Stimulated activated CD8-positive, alpha-beta memory T cell treated with anti-CD3 and anti-CD28 coated beads, Interleukin-4, amount 100 ng/mL, for 4 hours (primary cell): ENCODE measurements at places on chromosomes 2 and 18.

- DNase-seq: no peak
These were observed 92.1 kb downstream of the SH3BP4 start for GRCh38 chr2:235043762-235044500.

GRCh38 chr2:50343150-50343830 lies 688.6 kb downstream of the NRXN1 start:
- no peak for DNase-seq

DNA sequence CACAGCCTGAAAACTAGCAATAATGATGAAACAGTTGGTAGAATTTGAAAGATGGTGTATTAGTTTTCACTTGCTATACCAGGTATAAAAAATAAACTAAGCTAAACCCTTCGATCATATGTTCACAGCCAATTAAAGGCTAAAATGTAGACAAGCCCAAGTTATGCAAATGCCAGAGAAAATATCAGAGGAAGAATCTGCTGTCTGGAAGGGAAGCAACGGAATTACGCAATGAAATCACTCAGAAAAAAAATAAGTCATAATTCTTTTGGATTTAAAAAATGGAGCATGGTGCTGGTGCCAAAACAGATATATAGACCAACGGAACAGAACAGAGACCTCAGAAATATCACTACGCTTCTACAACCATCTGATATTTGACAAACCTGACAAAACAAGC lies 108.3 kb downstream of the ARL4C start:
- no peak for DNase-seq

GRCh38 chr2:8532438-8532837 lies 149.4 kb upstream of the ID2 start:
- no peak for DNase-seq

DNA sequence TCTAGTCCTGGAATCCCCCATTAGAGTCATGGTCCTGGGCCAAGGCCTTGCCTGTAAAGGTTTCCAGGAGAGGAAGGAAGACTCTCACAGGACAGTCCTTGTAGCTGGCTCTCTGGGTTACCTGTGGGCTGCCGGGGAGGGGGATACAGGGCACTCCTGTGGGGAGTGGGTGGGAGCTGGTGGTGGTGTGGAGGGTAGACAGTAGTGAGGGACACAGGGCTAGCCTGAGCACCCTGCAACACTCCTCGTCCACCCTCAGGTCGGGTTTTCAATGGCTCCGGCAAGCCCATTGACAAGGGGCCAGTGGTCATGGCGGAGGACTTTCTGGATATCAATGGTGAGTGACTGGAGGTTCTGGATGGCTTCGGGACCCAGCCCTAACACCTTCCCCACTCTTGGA lies 19.7 kb upstream of the ANKRD53 start:
- DNase-seq: no peak

DNA sequence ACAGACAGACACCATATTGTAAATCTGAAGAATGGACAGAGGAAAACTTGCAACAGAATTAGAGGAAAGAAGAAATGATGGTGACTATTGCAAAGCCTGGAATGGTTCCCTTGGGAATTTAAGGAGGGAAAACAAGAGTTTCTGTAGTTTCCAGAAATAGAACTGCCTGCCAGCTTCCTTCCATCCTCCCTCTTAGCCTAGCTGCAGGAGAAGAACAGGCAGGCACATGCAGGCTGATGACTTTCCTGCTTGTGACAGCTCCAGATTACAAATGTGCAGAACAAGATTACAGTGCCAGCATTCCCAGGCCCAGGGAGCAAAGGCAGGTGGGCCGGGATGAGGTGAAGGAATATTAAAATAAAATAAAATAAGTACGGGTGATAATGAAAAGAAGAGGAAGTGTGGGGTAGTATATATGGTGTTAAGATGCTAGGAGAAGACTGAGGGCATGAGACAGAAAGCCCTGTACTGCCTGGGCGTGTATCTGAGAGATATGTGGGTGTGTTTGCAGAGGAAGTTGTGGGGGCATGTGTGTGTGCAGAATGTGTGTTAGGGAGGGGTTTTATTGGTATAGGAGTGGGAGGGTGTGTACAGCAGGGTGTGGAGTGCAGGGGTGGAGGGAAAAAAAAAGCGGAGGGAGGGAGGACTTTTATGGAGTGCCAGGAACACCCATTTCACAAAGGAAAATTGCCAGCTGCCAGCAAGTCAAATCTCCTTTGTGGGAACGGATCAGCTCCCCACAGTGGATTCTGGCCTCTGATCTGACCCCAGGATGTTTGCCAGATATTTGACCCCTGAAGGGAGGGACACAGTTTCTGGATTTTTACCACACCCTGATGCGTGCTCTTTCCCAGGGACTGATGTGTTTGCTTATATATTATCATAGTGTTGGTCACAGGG lies 43.9 kb upstream of the NEMP2 start:
- no peak for DNase-seq

GRCh38 chr18:78583739-78584458 lies 395.7 kb upstream of the SALL3 start:
- no peak for DNase-seq

DNA sequence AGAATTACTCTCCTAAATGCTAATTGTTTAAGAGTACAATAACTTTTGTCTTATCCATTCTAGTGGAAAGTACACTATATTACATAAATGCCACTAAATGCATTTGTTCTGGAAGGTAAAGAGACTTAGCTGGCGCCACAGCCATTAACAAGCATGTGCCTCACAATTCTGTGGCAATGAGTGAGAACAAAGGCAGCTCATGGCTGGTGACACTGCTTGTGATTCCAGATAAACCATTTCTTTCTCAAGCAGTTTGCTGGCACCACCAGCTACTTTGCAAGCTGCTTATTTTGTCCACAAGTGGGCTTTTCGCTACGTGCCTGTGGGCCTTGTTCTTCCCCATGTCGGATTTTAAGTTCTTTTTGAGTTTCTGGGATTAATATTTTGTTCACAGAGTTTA lies 147.6 kb upstream of the SMAD7 start:
- no peak for DNase-seq

GRCh38 chr18:1849386-1849785 lies 721.9 kb downstream of the METTL4 start:
- no peak for DNase-seq

GRCh38 chr2:134919341-134920210 lies 954 bp downstream of the CCNT2 start:
- DNase-seq: peak; percentile 12

GRCh38 chr2:216210701-216211540 lies 101.8 kb downstream of the XRCC5 start:
- DNase-seq: no peak

DNA sequence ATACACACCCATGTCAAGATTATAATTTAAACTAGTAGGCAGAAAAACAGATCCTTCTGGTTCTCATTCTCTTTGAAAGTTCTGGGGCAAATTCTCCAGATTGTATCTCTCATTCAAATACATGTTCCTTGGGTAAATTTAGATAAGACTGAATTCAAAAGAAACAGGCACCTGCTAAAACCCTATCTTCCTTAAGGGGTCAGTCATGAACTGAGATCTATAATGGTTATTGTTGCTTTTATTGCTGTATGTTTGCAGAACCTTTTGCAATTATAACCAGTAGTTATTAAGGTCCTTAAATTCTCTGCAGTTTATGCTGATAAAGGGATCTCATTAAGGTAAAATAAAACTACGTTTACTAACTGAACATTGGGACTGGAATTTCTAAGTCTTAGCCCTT lies 83.5 kb downstream of the MYO5B start:
- DNase-seq: no peak

DNA sequence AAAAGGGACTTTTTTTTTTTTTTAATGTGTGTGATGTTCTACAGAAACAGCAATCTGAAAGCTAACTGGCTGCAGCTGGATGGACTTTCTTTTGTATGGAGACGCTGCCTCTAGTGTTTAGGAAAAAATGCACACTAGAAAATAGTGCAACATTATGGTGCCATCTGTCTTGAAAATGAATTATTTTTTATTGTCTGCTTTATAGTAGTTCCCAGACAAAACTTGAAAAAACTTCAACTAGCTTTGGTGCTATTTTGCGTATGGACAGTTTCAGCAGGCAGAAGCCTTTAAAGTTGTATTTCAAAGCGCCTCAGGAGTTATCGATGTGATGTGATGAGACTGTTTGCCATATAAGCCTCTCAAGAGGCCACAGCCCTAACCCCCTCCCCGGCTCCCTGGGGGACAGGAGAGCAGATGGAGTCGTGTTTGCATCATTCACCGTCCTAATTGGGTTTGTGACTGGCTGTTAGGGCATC lies 86.9 kb downstream of the LTBP1 start:
- DNase-seq: no peak

GRCh38 chr2:116716038-116716437 lies 1098.5 kb upstream of the DDX18 start:
- DNase-seq: no peak

DNA sequence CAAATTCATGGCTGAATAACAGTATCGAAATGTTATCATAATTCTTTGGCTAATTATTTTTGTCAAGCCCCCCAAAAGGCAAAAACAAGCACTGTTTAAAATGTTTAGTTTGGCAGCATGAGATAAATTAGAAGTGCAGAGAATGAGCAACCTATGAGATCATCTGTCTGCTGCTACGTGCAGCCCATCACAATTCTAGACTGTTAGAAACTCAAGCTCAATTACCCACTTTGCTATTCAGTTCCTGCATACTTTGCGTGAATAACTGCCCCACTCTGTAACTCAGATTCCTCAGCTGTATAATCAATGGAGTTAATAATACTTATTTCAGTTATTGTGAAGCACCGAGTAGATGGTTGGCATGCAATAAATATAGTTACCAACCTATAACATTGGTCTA lies 1181.9 kb downstream of the DPP10 start:
- no peak for DNase-seq

- DNase-seq: no peak
These were observed 1.3 kb downstream of the RASGRP3 start for GRCh38 chr2:33477473-33478468.

DNA sequence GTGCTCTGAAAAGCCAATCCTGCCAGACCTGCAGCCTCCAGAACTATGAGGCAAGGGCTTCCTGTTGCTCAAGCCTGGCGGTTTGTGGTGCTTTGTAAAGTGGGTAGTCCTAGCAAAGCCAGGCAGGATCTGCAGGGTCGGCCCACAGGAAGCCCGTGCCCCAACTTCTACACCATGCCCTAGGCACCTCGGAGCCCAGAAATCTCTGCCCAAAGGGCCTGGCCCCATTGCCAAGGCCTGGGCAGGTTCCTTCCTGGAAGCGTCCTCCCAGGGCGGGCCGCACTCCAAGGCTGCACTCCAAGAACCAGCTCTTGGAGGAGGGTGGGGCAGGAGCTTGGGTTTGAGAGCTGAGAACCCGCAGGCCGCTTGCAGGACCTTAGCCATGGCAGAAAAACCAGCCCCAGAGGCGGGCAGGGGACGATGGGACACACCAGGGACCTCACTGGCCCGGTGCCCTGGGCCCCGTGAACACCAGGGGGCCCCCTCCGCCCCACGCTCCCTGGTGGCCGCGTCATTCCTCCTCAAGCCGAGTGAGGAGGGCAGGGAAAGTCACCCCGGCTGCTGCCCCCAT lies 37.2 kb upstream of the ID2 start:
- no peak for DNase-seq

DNA sequence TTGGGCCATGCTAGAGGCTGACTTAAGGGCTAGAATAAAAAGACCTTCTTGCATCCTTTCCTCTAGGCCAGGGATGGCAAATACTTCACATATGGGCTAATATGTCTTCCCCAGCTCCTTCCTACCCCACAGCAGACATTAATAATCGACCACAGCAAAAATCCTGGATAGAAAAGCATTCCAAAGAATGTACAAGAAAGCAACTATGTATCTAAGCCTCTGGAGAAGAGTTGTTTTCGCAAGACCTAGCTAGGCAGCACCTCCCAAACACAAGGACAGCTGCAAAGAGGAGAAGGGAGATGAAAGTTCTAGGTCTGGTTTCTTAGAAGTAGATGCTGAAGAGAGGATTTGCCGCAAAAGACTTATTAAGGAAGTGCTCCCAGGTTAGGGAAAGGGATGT lies 372.6 kb downstream of the SLC4A3 start:
- no peak for DNase-seq

- DNase-seq: no peak
These were observed 1.4 kb downstream of the ELP2 start for GRCh38 chr18:36130883-36131653.

GRCh38 chr2:236167297-236168109 lies 683 bp downstream of the GBX2 start:
- DNase-seq: no peak

- no peak for DNase-seq
These were observed 85.0 kb downstream of the ITGA4 start for GRCh38 chr2:181542170-181542569.

DNA sequence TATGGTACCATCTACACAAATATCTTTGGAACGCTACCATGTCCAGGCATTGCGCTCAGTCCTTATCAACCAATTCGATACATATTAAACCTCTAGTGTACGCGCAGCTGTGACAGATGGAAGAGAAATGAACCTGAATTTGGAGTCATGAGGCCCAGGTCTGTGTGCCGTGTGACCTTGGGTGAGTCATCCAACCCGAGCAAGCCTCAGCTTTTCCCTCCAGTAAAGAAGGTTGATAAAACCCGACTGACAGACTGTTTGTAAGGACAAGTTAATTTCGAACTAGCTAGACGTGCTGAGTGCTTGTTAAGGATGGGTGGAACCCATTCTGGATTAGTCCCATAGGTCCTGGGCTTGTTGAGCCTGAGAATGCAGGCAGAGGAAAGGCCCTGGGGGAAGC lies 28.2 kb downstream of the GREB1 start:
- no peak for DNase-seq

DNA sequence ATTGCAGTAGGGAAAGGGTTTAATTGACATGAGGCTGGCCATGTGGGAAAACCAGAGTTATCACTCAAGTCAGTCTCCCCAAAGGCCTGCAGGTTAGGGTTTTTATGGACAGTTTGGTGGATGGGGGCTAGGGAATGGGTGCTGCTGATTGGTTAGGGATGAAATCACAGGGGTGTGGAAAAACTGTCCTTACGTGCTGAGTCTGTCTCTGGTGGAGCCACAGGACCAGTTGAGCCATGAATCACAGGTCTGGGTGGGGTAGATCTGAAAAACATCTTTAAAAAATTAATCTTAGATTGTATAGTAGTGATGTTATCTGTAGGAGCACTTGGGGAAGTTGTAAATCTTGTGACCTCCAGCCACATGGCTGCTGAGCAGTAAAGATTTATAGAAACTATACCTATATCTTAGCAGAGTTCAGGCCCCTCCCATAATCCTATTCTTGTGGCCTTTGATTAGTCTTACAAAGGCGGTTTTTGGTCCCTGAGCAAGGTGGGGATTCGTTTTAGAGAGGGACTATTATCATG lies 139.6 kb downstream of the COMMD1 start:
- no peak for DNase-seq
